ENCODE measurements at places on chromosomes 12 and 14.

GRCh38 chr12:124898200-124898922, 16.1 kb downstream of the UBC start:
- no peak for DNase-seq

GRCh38 chr14:96940009-96940408, 142.8 kb downstream of the VRK1 start:
- DNase-seq: no peak

DNA sequence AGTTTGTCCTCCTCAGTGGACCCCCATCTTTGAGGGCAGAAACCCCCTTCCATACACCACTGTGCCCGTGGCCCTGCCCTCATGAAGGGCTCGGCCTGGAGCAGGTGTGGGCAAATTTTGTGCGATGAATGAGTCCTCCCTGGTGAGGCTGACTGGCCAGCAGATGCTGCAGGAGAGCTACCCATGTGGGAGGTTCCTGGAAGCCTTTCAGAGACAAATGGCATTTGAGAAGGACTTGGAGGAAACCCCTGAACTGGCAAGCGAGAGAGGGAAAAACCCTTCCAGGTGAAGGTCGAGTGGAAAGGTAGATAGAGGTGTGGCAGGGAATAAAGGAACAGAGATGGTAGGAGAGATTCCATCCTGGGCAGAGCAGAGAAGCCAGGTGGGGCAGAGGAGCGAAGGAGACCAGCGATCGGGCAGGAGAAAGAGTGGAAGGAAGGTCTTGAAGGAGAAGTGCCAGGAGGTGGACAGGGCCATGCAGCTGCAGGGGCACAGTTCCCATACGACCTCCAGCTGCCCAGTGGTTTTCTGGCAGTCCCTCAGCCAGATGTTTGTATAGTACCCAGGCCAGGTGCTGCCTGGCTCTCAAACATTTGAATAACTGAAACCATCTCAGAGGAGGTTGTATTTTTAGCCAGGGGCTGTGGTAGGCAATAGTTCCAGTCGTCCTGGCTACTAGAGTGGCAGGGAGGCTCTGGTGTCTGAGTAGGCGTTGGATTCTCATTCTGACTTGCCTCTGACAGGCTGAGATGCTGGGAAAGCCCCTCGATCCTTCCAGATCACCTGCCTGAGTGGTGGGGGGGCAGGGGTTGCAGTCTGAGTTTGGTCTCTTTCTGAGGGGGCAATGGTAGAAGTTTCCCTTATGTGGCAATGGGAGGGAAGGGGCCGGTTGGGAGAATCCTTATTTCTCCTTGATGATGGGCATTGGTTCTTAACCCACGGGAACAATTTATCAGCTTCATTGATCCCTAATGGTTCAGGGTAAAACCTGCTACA, 40.1 kb downstream of the FBXL14 start:
- DNase-seq: no peak

DNA sequence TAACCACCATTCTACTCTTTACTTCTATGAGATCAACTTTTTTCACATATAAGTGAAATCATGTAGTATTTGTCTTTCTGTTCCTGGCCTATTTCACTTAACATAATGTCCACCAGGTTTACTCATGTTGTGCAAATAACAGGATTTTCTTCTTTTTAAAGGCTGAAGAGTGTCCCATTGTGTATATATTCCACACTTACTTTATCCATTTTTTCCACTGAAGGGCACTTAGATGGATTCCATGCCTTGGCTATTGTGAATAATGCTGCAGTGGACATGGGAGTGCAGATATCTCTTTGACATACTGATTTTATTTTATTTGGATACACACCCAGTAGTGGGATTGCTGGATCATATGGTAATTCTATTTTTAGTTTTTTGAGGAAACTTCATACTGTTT, 181.1 kb upstream of the HMGA2 start:
- no peak for DNase-seq

DNA sequence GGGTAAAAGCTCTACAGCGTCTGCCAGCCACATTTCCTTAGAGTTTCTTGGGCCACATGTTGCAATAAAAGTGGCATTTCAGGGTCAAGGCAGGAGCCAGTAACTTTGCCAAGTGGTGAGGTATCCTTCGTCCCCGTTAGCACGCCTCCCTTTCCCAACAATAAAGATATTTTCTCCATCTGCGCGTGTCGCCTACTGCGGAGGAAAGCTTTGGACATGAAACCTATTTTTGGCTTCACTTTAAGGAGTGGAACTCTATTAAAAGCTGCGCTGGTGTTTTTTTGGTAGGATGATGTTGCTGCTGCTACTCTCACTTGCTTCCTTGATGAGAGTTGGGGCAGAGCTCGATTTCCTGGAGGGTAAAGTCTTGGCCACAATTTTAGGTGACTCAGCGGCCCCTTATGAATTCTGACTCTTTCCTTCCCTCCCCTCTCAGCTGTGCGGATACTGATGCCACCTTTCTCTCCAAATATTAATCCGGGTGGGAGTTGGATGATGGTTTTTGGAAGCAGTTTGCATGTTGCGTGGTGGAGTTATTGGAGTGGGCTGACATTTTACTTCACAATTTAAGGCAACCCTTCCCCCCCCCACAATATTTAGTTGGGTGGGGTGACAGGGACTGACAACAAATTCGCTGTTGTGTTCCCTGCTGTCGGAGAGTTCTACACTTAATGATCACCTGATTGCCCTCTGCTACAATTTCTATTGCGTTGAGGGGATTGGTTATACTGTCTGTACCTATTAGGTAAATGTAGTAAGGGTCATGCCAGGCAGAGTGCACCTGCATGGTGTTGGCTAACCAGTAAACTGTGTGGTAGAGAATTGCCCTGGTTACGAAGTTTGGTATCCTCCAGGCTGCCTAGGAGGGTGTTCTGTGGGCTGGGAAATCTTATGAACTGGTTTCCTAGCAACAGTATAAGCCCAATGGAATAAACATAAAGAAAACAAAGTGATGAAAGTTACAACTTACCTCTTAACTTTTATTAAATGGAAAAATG, 1.1 kb downstream of the CCDC91 start:
- peak; percentile 61 for DNase-seq

DNA sequence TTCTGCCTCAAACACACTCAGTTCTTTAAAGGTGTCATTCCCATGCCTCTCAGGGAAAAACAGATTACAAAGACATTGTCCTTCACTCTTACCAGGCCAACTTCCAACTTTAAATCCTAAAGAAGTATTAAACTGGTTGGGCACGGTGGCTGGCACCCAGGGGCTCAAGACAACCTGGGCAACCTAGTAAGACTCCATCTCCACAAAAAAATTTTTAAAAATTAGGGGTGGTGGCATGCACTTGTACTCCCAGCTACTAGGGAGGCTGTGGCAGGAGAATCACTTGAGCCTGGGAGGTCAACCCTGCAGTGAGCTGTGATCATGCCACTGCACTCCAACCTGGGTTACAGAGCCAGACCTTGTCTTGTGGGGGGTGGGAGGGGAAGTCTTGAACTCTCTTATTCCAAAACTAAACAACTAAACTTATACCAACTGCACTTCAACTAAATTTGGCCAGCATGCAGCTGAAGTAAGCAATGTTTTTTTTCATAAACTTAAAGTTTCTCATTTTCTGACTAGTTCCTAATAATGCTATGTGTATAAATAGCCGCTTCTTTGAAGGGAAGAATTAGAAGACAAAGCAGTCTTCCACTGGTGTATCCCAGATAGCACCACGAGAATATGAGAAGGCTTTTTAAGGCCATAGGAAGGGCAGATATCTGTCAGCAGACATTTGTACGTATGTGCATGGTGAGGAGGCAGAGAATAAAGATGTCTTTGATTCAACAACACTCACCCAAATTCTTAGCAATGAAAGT, 2.4 kb downstream of the SLC11A2 start:
- DNase-seq: peak; percentile 9

GRCh38 chr12:28235015-28235414, 44.8 kb downstream of the CCDC91 start:
- no peak for DNase-seq
